Activated effector memory CD4-positive, alpha-beta T cell treated with Interleukin-2 at 50 U/mL for 16 hours (primary cell): ENCODE measurements at places on chromosomes 3 and 15.

DNA sequence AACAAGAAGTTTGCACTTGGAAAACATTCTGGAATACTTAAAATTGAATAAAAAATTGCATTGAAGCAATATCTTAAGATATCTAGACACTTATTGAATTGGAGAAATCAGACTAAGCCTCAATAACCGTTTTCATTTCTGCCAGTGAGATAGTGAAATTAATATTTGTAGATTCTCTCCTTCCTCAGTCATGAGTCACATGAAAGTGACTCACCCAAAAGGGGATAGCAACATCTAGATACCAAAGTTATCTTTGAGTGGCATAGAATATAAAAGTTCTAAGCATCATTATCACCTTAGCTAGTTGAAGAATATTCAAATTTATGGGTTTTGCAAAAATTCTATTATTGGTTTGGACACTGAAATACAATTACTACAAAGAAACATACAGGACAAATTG lies 614.8 kb upstream of the ZNF717 start:
- no peak for DNase-seq

DNA sequence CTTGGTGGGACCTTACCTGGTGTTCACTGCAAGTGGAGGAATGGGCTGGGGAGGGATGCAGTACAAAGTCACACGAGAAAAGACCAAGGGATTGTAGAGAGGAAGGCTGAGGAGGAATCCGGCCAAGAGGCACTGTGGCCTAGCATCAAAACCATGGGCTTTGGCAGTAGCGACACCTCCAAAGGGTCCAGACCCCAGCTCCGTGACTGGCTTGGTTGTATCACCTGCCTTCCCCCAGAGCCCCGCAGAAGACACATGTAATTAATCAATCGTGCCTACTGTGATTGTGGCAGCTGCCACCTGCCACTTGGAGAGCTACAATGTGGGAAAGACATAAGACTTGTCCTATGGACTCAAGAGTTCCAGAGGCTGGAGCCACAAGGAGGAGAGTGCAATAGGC lies 54.7 kb downstream of the ST8SIA2 start:
- no peak for DNase-seq

DNA sequence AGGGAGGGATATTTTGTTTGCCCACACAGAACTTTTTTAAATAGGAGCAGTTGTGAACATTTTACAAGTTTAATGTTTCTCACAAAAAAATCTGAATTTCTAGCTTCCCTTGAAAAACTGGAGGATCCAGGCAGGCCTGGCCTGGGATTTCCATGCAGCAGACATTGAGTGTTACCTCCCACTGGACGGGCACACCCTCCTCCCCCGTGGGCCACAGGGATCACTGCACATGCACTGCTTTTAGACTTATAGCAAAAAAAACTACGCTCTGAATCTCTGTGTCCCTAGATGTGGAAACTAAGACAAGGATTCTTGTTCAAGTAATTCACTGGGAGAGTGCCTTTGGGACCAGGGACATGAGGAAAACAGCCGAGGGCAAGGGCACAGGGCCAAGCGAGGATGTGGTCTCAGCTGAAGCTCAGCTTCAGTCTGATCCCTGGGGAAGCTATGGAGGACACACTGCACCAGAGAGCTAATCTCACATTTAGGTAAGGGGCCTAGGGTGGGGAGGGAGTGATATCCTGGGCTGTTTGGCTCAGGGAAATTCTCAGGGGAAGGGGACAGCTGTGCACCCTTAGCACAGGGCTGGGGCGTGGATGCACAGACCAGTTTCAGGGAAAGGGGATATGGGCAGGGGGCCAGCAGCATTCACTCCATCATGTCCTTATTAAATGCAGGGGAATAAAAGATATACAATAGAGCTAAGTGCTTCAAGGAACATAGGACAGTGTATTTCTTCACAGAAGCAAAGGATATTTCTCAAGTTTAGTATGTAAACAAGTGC lies 46.0 kb downstream of the FSIP1 start:
- no peak for DNase-seq

DNA sequence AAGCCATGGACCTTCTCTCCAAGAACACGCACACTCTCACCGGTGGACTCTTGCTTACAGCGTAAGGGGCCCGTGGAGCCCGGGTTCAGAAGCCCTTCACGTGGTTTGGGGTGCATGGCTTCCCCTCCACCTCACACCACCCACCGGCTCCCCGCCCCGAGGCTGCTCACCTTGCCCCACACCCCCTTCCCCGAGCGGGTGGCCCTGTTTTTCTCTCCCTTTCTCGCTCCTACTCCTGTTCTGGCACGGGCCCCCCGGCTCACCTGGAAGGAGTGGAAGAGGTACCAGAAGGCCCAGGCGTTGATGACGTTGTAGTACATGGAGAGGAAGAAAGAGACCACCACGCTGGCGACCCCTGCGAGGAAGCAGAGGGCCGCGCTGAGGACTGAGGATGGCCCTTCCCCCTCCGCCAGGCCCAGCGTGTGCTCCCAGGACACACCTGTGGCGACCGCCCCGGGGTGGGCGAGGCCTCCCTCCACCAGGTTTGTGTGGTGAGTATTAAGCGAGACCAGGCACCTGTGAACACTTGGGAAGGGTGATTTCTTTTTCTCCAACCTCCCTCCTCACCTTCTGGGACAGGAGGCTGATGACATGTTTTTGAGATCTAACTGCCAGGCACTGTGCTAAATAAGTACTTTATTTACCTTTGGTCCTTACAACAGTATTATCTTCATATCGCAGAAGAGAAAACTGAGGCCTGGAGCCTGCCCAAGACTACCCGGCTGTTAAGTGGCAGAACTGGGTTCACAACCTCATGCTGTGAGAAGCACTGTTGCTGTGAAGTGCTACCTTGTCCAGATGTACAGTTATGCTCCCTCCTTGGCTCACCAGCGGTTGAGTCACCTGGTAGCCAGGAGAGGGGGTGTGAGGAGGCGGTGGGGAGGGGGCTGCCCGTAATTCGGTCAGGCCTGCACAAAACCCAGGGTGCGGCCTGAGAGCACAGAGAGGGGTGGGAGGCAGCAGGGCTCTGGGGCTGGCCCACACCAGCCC lies 16.3 kb downstream of the SLC6A20 start:
- no peak for DNase-seq
